Fibroblast of villous mesenchyme (primary cell): ENCODE measurements at places on chromosomes 16 and 17.

- no peak for DNase-seq
Observed at GRCh38 chr16:65655802-65656201, 533.9 kb upstream of the CDH11 start.

GRCh38 chr17:64097196-64097936 lies 32.6 kb downstream of the ERN1 start:
- DNase-seq: peak; percentile 89

- DNase-seq: no peak
Observed at GRCh38 chr17:38563362-38564253, 42.1 kb downstream of the SRCIN1 start.

DNA sequence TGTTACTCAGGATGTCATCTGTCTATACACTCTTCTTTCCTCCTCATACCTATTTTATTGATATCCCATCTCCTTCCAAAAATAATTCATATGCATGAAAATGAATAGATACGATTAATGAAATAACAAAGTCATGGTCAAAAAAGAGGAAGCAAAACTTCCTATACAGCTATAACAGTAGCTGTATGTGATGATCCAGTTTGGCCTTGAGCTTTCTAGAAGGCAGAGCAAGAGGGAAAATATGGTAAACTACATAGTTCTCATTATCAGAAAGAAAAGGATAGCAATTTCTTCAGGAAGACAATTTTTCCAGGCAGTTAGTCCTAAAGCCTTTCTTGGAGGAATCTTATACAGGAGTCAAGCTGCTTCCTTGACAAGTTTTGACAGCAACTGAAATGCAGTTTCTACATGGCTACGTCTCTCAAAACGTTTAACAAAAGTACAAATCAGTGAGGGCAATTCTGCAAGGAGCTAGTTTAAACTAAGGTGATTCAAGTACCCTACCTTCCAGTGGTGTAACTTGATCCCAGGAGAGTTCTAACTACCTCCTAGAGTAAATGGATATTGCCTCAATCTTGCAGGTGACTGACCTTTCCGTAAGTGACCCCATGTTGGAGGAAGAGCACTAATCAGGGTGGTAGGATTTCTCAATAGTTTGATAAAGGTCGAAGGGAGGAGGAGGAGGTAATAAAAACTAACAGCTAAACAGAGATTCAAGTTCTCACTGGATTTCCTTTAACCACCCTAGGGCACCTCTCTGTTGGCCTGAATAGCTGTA lies 1.0 kb downstream of the SPAG5 start:
- no peak for DNase-seq

GRCh38 chr17:40168262-40168832 lies 8.9 kb upstream of the RAPGEFL1 start:
- peak; percentile 67 for DNase-seq

- DNase-seq: peak; percentile 81
Observed at GRCh38 chr17:44865231-44865660, 17.6 kb downstream of the HIGD1B start.

DNA sequence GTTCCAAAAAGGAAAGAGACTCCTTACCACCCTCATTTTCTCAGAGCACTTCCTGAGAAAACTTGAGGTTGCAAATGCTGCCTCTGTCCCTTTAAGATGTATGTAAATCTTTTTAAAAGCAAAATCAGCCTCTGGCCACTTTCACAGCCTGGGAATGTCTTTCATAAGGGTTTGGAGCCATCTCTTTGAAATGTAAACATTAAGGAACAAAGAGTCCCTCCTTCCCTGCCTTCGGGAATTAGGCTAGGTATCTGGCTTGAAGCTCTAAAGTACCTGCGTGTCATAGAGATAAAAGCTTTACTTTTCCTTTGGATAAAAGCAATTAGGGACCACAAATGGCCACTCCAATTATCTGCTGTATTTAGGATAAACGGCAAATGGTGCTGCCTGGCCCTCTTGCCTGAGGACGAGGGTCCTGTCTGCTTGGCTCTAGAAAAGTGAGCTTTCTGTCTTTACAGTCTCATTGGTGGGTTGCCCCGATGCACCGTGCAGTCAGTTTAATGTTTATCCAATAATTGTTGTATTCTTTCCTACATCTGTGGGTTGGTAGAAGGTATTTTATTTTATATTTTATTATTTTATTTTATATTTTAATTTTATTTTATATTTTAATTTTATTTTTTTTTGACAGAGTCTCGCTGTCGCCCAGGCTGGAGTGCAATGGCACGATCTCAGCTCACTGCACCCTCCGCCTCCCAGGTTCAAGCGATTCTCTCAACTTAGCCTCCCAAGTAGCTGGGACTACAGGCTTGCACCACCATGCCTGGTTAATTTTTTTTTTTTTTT lies 23.9 kb downstream of the NLRC3 start:
- DNase-seq: no peak

GRCh38 chr16:48895142-48895541 lies 285.2 kb upstream of the N4BP1 start:
- DNase-seq: no peak

GRCh38 chr17:55038291-55038690 lies 69.7 kb downstream of the STXBP4 start:
- DNase-seq: peak; percentile 5

- peak; percentile 81 for DNase-seq
Observed at GRCh38 chr17:8151641-8152111, 528 bp downstream of the PER1 start.

DNA sequence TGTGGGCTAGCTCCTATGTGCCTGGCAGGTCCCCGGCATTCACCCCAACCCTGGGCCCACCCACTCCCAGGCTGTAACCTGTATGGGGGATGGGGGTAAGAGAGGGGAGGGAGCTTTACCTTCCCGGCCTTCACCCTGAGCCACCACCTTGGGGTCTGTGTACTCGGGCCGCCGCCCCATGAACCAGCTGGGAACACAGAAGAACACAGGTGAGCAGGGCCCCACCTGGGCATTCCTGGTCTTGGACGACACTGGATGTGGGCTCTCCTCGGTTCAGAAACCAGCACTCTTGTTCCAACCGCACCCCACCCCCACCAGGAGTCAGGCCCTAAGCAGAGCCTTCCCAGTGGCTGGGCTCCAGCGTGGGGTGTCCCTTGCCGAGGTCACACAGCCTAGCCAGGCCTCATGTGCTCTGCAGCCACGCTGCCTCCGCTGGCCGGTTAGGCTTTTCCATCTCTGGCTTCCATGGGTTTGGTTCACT lies 18.8 kb downstream of the B9D1 start:
- no peak for DNase-seq
